ENCODE measurements at places on chromosomes 6 and 20. TPM values are rescaled to one million over a fixed set of nuclear protein-coding genes. Genes with fewer than 3 reads are reported as not detected.

Gene KCNS1
- total RNA-seq, result 0.59 TPM

Gene MUC22
- total RNA-seq, result not detected

Gene BPI
- total RNA-seq, result not detected

Gene GSTA1
- not detected for total RNA-seq

Gene ENPP1
- total RNA-seq, result 15.7 TPM
